Activated T-cell treated with anti-CD3 and anti-CD28 coated beads for 24 hours (primary cell): ENCODE measurements at places on chromosomes 13 and 19.

GRCh38 chr19:1073956-1074517 lies 7.1 kb downstream of the ARHGAP45 start:
- no peak for DNase-seq

- DNase-seq: no peak
Measured at GRCh38 chr13:93625536-93625935, 398.9 kb downstream of the GPC6 start.

- DNase-seq: no peak
Measured at GRCh38 chr13:51360489-51360888, 21.0 kb downstream of the SERPINE3 start.

DNA sequence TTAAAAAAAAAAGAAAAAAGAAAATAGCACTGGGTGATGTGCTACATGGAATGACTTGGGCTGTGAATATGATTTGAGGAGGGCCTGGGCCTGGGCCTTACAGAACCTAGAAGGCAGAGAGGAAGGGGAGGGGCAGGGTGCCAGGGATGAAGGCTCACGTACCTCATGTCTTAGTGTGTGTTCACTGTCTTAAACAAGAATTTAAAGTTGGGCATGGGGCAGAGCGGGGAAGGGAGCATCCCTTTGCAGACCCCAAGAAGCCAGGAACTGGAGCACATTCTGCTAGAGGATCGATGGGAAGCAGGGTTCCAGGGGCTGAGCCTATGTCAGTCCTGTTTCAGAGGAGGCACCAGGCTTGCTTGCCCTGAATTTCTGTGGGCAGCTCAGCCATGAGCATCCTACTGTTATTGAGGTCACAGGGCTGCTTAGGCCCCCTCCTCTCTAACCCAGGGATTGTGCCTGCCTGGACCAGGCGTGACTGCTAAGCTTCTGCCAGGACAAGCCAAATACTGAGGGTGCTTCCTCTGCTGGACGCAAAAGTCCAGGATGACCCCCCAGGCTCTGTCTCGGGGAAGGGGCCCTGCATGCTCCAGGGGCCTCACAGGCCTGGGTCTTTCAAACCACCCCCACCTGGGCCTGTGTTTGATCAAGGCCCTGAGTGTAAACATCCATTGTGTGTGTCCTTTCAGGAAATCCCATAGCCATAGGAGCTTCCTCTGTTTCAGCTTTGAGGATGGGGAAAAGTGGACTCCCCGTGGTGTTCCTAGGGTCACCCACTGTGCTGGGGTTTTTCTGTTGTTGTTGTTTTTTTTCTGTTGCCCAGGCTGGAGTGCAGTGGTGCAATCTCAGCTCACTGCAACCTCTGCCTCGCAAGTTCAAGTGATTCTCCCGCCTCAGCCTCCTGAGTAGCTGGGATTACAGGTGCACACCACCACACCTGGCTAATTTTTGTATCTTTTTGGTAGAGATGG lies 4.8 kb downstream of the LSR start:
- DNase-seq: no peak

GRCh38 chr13:42652642-42653415 lies 78.9 kb downstream of the TNFSF11 start:
- no peak for DNase-seq

DNA sequence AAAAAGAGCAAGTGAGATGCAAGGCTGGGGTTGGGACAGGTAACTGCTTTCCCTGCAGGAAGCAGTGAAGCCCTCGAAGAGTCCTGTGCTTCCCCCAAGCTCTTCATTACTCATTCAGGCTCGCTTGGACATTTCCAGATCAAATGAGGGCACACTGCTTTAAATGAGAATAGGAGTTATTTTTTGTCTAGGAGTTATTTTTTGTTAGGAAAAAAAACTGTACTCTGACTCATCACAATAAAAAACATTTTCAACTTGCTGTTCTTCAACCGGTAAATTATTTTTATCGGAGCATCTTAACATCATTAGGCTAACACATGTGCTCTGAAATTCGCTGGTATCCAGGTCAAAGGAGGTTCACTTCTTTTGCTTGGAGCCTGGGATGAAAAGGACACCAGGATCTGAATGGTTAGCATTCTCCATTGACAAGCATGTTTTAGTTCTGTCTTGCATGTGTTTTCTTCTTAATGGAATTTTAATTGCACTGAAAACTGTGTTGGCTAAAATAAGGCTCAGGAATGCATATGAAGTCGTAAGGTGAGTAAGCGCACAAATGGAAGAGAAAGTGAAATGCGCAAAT lies 80.7 kb upstream of the STK24 start:
- no peak for DNase-seq

DNA sequence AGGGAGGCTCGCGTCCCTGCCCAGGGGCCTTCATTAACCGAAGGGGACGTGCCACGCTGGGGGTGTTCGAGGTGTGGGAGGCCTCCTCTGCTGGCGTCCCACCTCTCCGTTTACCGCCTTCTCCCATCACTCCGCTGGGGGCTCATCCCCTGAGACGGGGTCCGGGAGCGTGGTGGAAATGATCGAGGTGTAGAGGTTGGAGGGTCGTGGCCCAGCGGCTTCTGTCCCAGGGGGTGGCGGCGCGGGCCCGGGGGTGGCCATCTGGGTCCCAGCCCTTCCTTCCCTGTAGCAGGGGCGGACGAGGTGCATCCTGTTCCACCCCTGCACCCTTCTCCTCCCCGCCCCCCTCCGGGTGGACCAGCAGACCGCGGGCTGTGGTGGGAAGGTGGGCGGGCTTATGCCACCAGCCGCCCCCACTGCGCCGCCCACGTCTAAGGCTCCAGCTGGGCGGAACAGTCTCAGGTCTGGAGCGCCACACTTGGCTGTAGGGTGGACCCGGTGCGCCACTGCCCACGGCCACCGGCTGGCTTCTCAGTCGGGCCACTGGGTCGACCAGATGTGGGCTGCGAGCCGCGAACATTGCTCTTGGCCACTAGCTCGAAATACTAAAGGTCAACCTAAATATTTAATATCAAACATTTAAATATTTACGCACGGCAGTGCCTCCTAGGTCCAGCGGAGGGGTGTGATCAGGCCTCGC lies 69.5 kb downstream of the ZNF723 start:
- no peak for DNase-seq

- no peak for DNase-seq
Measured at GRCh38 chr13:60414177-60414576, 17.2 kb downstream of the TDRD3 start.

DNA sequence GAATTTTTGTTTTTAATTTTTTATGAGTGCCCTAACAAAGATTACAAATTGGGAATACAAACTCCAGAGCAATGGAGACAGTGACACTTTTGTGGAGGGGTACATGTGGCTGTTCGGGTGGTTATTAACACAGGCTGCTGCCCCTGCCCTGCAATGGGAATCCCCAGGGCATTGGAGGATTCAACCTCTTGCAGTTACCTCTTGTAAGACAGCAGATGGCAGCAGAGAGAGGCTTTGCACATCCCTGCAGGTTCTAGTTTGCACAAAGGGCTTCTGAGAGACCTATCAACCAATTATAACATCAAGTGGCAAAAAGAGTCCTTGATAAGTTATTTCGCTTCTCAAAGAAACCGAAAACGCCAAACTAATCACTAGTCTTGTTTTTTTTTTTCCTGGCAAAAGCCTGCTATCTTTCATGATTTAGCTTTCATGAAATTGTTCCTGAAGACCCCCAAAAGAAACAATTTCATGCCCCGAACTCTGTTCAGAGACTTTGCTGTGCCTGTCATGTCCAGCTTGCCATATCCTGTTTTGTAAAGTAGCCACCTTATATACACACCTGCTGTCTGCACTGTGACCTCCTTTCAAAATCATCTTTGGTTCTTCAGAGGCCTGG lies 10.4 kb downstream of the GJB2 start:
- no peak for DNase-seq

DNA sequence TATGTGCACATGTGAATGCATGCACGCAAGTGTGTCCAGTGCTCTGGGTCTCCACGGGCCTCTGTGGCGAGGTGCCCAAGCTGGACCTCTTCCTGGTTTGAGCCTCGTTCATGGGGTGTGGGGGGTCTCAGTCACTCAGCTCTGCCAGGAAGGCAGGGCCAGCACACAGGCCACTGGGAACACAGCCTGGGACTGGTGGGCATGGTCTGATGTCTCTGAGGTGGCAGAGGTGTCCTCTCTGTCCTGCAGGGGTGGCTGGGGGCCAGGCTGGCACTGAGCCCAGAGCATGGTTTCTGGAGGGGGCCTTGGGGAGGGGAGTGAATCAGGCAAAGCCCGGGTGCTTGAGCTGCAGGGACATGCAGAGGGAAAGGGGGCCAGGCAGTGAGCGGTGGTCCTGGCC lies 9.4 kb downstream of the LRP3 start:
- no peak for DNase-seq

DNA sequence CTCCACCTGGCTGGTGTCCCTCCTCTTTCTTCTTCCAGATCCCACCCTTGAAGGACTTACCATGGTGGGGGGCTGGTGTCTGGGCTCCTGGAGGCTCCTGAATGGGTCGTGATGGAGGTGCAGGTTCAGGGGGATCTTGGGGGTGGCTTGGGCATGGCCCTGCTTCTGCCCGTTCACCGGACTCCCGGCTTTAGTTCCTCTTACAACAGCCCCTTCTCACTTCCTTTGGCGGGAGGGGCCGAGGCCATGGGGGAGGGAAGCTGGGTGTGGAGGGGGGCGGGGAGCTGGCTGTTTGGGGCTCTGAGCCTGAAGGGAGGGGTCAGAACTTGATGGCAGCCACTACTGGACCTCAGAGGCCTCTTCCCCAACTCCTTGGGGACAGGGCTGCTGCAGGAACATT lies at the start of gene MYO1F:
Gene MYO1F (minus strand): TSS at position 196 of the 400 bp plus-strand sequence. CDS start 133 bp downstream, at position 63.
- no peak for DNase-seq
